Activated gamma-delta T cell treated with anti-CD3 and anti-CD28 coated beads, Interleukin-2, amount 50 U/mL, for 16 hours (primary cell): ENCODE measurements at places on chromosomes 11 and 22.

GRCh38 chr11:129910360-129910759, 15.0 kb upstream of the NFRKB start:
- DNase-seq = no peak

DNA sequence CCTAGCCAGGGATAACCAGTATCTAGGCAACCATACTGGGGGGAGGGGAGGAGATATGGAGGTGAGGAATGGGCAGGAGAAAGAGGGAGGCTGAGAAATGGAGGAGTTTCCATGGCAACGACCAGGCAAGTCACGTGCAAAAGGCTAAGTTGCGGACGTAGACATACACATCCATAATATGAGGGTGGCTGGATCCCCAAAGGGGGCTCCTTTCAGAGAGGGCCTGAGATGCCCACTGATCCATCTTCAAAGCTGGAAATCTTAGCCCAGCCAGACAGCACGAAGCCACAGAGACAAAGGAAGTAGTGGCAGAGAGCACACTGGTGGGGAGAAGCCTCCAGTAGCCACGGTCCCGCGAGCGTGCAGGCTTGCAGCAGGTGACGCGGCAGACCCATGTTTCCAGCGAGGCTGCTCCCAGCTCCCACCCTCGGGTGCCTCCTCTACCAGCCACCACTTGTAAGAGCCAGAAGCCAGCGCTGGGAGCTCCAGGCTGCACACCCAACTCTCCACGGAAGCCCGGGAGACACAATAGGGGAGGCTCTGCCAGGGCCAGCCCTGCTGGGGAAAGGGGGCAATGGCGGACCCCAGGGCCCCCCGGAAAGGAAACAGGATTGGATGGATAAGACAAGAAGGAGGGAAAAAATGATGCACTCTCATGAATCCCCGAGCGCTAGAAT, 938 bp downstream of the FXYD6 start:
- DNase-seq = no peak

DNA sequence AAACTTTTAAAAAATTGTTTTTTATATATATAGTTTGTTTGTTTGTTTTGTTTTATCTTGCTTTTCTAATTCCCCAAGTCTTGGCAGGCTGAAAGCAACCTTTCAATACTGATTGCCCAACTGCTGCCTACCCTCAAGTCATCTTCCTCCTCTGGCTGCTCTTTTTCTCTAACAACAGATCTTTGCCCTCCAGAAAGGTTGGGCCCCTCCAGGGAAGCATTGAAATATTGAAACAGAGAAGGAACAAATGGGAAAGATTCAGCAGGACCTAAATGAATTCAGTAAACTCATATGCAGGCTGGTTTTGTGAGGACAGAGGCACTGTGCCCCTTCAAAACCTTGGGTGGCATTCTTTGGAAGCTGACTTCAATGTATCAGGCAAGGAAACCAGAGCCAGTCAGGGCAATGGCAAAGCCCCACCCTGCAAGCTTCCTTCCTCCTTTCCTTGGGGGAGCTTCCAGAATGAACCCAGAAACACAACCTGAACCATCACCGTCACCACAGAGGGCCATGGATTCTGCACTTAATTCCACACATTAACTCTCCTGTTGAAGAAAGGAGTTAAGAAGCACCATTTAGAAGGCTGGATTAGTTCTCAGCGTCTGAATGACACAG, 815 bp upstream of the MS4A6A start:
- DNase-seq = no peak

DNA sequence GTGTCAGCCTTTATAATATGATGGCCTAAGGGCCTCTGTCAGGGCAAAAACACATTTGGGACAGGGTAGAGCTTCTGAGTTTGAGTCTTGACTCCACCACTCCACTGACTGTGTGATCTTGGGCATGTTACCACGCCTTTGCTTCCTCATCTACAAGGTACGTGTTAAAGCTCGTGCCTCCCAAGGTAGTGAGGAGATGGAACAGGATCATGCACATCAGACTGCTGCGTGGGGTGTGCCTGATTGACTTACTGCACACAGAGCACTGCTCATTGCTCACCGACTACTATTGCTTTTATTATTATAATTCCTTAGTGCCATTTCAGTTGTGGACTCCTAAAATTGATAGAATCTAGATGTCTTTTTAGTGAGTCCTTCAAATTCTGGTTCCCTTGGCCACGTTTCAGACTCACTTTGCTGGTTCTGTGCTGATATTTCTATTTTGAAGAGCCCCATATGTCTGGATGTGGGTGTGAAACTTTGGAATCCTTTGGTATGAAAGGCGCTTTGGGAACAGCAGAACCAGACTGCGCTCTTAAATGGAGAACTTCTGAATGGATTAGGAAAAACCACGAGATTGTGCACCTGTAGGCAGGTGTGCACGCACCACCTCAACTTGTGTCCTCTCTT, 44.1 kb upstream of the RAB1B start:
- no peak for DNase-seq

DNA sequence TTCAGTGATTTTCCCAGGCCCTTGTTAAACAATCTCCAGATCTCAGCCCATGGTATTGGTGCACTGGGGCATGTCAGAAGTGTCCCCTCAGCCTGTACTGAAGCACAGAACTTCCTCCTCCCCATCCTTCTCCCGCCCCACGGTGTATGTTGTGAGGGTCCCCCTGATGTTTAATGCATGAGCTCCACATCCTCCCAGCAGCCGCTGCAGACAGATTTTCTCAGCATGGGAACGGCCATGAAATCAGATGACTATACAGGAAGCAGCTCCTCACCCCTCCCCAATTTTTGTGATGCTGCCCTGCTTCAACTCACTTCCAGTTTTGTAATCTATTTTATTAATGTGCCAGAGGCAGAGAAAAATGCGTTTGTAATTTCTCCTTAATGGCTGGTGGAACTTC, 406.0 kb downstream of the MIAT start:
- no peak for DNase-seq

GRCh38 chr11:125514336-125515101, 18.5 kb upstream of the FEZ1 start:
- peak; percentile 55 for DNase-seq

GRCh38 chr11:112024773-112025678, at the start of gene DLAT:
TSS of gene DLAT (plus strand) at chr11:112025408. CDS start at chr11:112025473, 65 bp downstream.
- peak; percentile 74 for DNase-seq

DNA sequence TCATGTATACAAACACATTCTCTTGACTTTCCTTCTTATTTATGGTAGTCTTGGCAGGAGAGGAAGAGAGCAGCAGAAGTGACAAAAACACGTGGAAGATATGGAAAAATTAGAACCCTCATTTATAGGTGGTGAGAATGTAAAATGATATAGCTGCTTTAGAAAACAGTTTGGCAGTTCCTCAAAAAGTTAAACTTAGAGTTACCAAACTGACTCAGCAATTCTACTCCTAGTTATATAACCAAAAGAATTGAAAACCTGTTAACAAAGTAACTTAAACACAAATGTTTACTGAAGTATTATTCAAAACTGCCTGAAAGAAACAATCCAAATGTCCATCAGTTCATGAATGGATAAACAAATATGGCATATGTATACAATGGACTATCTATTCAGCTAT, 16.8 kb downstream of the NUCB2 start:
- no peak for DNase-seq

GRCh38 chr11:22703591-22703990, 37.2 kb downstream of the GAS2 start:
- DNase-seq = no peak

- no peak for DNase-seq
Measured at GRCh38 chr22:31367426-31367825, 21.3 kb upstream of the PATZ1 start.

GRCh38 chr11:67045314-67045713, 11.3 kb upstream of the RHOD start:
- no peak for DNase-seq
